GM18507 (cell line): ENCODE measurements at places on chromosomes 2 and 18.

DNA sequence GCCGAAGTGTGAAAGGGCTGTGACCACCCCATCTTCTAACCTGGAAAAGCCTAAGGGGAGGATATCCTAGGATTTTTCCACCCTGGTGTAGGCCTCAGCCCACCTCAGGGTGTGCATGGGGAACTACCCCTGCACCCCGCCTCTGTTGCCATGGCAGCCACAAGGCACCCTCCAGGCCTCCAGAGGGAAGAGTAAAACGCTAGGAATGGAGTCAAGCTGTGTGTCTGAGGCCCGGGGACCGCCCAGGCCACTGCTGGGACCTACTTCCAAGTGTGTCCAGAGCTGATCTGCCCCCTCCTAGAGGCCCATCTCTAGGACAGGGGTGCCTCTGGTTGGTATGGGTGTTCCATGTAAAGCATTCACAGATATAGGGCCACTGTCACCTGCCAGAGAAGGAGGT lies 86.7 kb downstream of the PLB1 start:
- DNase-seq, result no peak

DNA sequence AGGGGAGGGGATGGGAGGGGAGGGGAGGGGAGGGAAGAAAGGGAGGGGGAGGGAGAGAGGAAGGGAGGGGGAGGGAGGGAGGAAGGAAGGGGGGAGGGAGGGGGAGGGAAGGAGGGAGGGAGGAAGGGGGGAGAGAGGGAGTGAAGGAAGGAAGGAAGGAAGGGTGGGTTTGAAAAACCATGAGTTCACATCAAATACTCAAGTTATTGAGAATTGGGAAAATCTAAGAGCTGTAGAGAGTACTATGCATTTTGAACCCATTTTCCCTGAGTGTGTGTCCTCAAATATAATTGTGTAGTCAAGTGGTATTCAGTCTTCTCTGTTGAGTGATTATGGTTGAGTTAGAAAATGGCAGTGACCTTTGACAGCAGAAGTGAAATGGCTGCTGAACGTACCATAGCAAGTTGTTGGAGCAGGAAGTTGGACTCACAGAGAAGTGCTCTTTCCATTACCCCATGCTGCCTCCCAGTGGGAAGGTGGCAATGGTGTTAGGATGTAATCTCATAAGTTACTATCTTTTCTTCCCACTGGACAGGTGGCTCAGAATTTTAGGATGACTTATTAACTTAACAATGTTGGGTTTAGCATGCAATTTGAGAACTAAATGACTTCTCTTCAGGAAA lies 214.6 kb downstream of the SETBP1 start:
- no peak for DNase-seq

GRCh38 chr2:15677141-15677843 lies 85.6 kb downstream of the DDX1 start:
- DNase-seq, result no peak

- no peak for DNase-seq
Measured at GRCh38 chr18:57921708-57922107, 118.6 kb upstream of the ATP8B1 start.

GRCh38 chr18:63457977-63458376 lies 18.8 kb upstream of the SERPINB5 start:
- no peak for DNase-seq
